Osteoblast (primary cell): ENCODE measurements at places on chromosomes 3 and 15. TPM values are rescaled to one million over a fixed set of nuclear protein-coding genes. Genes with fewer than 3 reads are reported as not detected.

The ARNT2 gene
- total RNA-seq, result 26.2 and 30.0 TPM in 2 replicates

The THSD4 gene
- 15.6 TPM in 2 replicates for total RNA-seq

The ACKR4 gene
- 0.72 TPM in 1 of 2 replicates, not detected in the other for total RNA-seq

The SLC12A1 gene
- not detected in 2 replicates for total RNA-seq

The KBTBD13 gene
- total RNA-seq, result not detected in 2 replicates

The SNX4 gene
- 34.5 and 36.2 TPM in 2 replicates for total RNA-seq

The BTLA gene
- total RNA-seq, result 0.36 and 1.8 TPM in 2 replicates

The HRG gene
- total RNA-seq, result not detected in 2 replicates

The UBA5 gene
- total RNA-seq, result 33.0 and 38.4 TPM in 2 replicates

The ITIH1 gene
- total RNA-seq, result not detected in 2 replicates

The RPUSD2 gene
- total RNA-seq, result 9.0 and 11.5 TPM in 2 replicates

The NRROS gene
- total RNA-seq, result 0.72 and 1.2 TPM in 2 replicates

The CSTA gene
- total RNA-seq, result 18.1 and 18.3 TPM in 2 replicates

The TRIM42 gene
- total RNA-seq, result not detected in 2 replicates

The SEMA5B gene
- not detected in 2 replicates for total RNA-seq

The KPNA4 gene
- 40.9 and 45.1 TPM in 2 replicates for total RNA-seq

The MYRIP gene
- total RNA-seq, result under 0.01 TPM in 2 replicates

The PPP1R14D gene
- total RNA-seq, result not detected in 2 replicates

The SH2D7 gene
- total RNA-seq, result not detected in 2 replicates

The H1-8 gene
- total RNA-seq, result not detected in 2 replicates

The CCDC174 gene
- total RNA-seq, result 14.5 and 16.2 TPM in 2 replicates

The C3orf18 gene
- 17.7 and 18.8 TPM in 2 replicates for total RNA-seq

The SKOR1 gene
- total RNA-seq, result 0.29 and 0.36 TPM in 2 replicates

The SLC28A1 gene
- total RNA-seq, result not detected in 2 replicates

The PRRT3 gene
- total RNA-seq, result 3.5 and 4.3 TPM in 2 replicates

The ATP2B2 gene
- total RNA-seq, result not detected in 2 replicates

The PLA2G4D gene
- total RNA-seq, result not detected in 2 replicates

The CLDN16 gene
- total RNA-seq, result under 0.01 TPM in 1 of 2 replicates, not detected in the other

The TRAT1 gene
- not detected in 2 replicates for total RNA-seq

The PLA2G4E gene
- total RNA-seq, result not detected in 2 replicates

The DHX36 gene
- 39.2 and 40.2 TPM in 2 replicates for total RNA-seq

The CORO2B gene
- 10.5 and 14.1 TPM in 2 replicates for total RNA-seq

The ATP13A5 gene
- total RNA-seq, result not detected in 2 replicates

The MST1R gene
- 0.72 and 1.8 TPM in 2 replicates for total RNA-seq

The GATM gene
- 0.59 and 0.72 TPM in 2 replicates for total RNA-seq

The CHCHD4 gene
- total RNA-seq, result 9.1 and 10.1 TPM in 2 replicates

The EFHB gene
- total RNA-seq, result 0.29 and 1.8 TPM in 2 replicates

The INSYN1 gene
- total RNA-seq, result 3.8 and 4.7 TPM in 2 replicates

The PP2D1 gene
- not detected in 2 replicates for total RNA-seq

The PLCH1 gene
- total RNA-seq, result under 0.01 and 0.36 TPM in 2 replicates

The ZIC1 gene
- total RNA-seq, result 2.1 and 3.6 TPM in 2 replicates

The SELENOS gene
- 74.3 and 79.6 TPM in 2 replicates for total RNA-seq

The GOLGA8O gene
- 0.88 and 1.1 TPM in 2 replicates for total RNA-seq

The EIF5A2 gene
- 12.3 and 13.3 TPM in 2 replicates for total RNA-seq

The PRR23E gene
- not detected in 2 replicates for total RNA-seq

The SLC38A3 gene
- 0.29 and 0.36 TPM in 2 replicates for total RNA-seq

The DLEC1 gene
- under 0.01 and 0.29 TPM in 2 replicates for total RNA-seq

The LIPC gene
- total RNA-seq, result 1.1 and 2.7 TPM in 2 replicates

The CHP1 gene
- 99.2 and 105 TPM in 2 replicates for total RNA-seq

The MGA gene
- total RNA-seq, result 40.2 and 41.0 TPM in 2 replicates

The CHRD gene
- 0.29 and 0.36 TPM in 2 replicates for total RNA-seq

The PIGZ gene
- total RNA-seq, result 2.9 and 4.0 TPM in 2 replicates

The GOLGA6L7 gene
- total RNA-seq, result not detected in 2 replicates

The LEO1 gene
- 15.6 and 16.3 TPM in 2 replicates for total RNA-seq
